ENCODE measurements at places on chromosomes 3 and 15.
A peak's percentile ranks its signal among the peaks of the same experiment; 100 is the strongest.

GRCh38 chr15:28019594-28020309 lies 79.4 kb downstream of the OCA2 start:
- DNase-seq = no peak

DNA sequence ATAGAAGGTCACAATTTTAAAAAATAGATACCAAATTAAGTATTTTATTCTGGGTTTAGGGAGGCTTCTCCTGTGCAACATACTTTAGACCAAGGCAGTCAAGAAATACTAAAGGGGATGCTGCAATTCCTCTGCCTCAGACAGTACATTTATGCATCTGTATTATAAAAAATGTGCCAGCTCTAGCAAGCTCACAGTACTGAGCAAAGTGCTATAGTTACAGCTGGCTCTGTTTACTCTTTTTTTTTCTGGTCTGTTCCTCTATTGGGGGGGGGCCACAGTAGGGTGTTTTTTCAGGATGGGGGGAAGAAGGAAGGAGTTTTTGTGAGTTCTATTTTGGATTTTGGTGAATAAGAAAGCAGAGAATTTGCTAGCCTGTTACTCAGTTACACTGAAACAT lies 185.0 kb downstream of the TIGIT start:
- no peak for DNase-seq

- DNase-seq = peak; percentile 85
These were observed 38.8 kb downstream of the TMEM40 start for GRCh38 chr3:12719984-12720898.

- no peak for DNase-seq
These were observed 23.5 kb downstream of the CHP1 start for GRCh38 chr15:41254560-41254959.

DNA sequence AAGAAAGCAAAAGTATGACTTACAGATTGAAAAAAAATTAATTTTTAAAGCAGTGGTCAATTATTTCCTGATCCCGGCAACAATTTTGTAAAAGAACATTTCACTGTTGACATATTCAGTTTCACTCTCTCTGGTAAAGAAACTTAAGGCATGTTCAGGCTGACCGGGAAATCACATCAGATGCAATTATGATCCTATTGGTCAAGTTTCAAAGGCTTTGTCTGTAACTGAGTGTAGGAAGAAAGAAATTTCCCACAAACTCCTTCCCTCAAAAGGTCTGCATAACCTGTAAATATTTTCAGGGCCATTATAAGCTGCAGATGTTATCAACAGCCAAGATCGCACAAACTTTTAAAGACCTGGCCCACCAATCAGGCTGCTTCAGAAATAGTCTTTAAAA lies 205.4 kb upstream of the IGF1R start:
- DNase-seq = no peak

DNA sequence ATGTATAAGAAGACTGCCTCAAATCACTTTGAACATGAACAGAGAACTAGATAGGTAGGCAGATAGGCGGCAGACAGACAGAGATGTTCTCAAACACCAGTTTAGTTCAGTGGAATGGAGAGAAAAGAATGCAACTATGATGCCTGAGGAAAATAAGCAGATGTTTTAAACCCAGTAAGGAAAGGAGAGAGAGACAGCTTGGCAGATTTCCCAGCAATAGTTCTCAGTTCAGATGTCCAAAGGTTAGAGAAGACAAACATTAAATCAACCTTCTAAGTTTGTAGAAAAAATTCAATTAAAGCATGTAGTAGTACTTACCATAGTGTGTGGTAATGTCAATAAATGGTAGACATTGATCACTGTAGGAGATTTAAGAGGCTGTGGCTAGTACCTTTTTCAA lies 209.6 kb upstream of the PFN2 start:
- no peak for DNase-seq

- DNase-seq = no peak
These were observed 12.0 kb downstream of the MTMR10 start for GRCh38 chr15:30979457-30979856.

GRCh38 chr15:31332020-31332680 lies 5.5 kb downstream of the KLF13 start:
- no peak for DNase-seq

DNA sequence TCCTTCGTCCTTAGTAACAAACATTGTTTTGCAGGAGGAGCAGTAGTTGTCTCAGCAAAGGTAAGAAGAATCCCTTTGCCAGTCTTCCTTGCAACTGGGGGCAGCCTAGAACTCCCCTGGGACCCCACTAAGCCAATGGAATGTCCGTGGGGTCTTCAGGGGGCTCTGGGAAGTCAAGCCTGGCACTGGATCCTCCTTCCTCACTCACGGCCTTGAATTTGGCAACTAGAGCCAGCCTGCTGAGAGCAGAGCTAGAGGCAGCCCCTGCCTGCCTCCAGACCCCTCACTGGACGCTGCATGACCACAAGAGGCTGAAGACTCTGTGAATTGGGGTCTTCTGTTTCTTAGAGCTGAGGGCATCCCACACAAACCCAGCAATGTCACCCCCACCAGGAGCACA lies 18.6 kb upstream of the PRR23E start:
- DNase-seq = no peak

DNA sequence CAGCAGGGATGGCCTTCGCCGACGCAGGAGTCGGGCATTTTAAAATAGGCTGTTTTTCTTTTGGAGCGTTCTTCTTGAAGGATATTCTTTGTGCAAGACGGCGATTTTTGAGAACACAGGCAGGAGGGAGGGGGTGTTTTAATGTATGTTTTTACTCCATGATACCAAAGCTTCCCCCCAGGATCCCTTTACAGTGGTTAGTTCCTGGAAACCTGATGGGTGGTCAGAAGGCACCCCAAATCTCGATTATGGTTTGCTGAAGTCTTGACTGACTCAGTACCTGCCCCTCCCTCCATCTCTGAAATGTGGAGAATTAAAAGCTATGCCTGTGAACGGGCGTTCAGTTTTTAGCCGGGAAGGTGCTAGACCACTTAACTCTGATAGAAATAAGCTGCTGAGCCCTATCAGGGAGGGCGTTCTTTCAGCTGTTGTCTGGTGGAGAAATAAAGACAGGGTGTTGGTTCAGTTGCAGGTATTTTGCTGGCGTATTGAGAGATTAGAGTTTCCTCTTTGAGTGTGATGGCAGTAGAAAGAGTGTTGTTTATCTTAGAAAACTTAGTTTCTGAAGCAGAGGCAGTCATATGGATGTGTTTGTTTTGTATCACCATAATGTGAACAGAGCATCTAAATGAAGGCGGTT lies 3.4 kb downstream of the IGF1R start:
- DNase-seq = no peak

DNA sequence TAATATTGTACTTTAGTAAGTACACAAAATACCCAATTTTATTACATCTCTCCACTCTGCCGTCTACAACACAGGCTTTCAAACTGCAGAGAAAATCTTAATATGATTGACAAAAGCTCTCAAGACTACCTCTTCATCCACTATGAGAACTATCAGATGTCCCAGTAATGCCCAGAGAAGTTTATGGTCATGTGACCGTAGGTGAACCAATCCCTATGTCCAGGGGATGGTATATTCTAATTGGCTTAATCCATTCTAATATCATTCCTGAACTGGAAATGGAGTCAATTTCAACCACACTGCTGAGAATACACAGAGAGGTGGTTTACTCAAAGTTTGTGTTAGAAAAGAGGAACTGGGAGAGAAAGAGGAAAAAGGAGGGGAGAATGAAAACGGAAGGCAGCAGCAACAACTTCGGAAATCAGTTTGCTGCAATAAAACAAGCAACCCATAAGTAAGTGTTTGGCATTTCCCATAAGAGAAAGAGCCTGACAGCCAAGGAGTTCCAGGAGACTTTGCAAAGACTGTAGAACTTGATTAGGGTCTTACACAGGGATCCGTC lies 7.3 kb downstream of the SST start:
- no peak for DNase-seq

GRCh38 chr15:25767356-25768151 lies 95.6 kb downstream of the ATP10A start:
- no peak for DNase-seq

GRCh38 chr15:49387471-49387870 lies 35.6 kb upstream of the FGF7 start:
- DNase-seq = no peak

DNA sequence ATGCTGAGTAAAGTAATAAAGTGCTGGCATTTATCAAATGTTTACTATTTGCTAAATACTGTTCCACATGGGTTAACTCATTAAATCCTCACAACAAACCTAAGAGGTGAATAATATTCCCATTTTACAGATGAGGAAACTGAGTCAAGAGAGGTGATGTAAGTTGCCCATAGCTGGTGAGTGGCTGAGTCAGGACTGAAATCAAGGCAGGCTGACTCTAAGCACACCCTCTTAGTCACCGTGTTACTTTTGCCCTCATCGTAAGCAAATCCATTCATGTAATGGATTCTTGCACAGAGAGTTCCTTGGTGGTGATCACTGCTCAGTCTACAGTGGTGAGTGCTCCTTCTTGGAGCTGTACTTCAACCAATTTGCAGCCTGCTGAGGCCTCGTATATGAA lies 28.9 kb upstream of the PTX3 start:
- no peak for DNase-seq

DNA sequence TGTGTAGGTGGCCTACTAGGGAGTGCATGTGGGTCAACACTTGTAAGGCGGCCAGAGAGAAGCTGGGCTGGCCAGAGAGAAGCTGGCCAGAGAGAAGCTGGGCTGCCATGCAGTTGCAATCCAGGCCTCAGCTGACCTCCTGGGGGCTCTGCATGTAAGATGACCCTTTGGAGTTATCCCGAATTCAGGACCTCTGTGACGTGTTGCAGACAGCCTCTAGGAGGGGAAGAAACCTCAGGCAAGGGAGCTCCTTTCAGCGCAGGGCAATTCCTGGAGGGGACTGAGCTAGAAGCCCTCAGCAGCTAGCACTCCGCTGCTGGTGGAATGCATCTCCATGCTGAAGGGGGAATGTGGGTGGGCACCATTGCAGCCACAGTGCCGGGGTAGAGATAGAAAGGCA lies 15.8 kb upstream of the KBTBD12 start:
- DNase-seq = no peak

- no peak for DNase-seq
These were observed 37.7 kb upstream of the PLXNA1 start for GRCh38 chr3:126945171-126945721.

- no peak for DNase-seq
These were observed 13.0 kb downstream of the SLC9A9 start for GRCh38 chr3:143835312-143835711.

- no peak for DNase-seq
These were observed 42.9 kb upstream of the NEO1 start for GRCh38 chr15:73009066-73010056.

DNA sequence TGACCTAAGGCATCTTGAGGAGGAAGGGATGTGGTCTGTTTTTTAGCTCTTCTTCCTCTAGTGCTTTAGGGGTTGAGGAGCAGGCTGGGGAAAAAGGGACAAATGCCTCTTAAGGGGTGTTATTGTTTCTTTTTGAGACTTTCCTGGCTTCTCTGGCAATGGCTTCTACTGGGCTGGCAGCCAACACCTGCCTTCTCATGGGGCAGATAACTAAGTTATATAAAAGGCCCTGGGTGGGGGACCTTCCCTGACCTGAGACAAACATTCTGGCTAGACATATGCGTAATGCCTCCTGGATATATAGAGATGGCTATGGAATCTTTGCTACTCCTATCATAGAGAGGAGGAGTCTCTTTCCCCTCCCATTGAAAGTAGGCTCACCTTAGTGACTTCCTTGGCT lies 179.2 kb upstream of the PROK2 start:
- no peak for DNase-seq

GRCh38 chr15:49200347-49200746 lies 30.3 kb downstream of the GALK2 start:
- no peak for DNase-seq

- no peak for DNase-seq
These were observed 30.3 kb downstream of the ROBO1 start for GRCh38 chr3:79737530-79737929.

- DNase-seq = no peak
These were observed 67.6 kb downstream of the SLC6A11 start for GRCh38 chr3:10883478-10884234.

- no peak for DNase-seq
These were observed 28.9 kb downstream of the ALDH1A2 start for GRCh38 chr15:58036579-58036978.

- DNase-seq = no peak
These were observed 31.2 kb downstream of the CD276 start for GRCh38 chr15:73715417-73715816.

DNA sequence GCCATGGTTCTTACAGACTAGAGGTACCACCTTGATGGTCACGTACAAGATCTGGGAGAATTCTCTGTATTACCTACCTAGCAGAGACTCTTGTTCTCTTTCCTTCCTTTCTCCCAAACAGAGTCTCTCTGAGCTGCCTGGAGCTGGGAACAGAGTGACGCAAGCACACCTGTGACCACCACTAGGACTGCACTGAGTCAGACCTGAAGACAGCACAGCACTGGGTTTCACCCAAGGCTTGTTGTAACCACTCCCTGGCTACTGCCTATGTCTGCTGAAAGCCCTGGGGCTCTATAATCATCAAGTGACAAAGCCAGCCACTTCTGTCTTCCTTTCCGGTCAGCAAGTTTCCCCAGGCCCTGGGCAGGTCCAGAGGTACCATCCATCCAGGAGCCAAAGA lies 293.3 kb upstream of the CNTN4 start:
- no peak for DNase-seq

- DNase-seq = peak; percentile 44
These were observed 246.6 kb upstream of the KCNMB2 start for GRCh38 chr3:178289544-178290160.

DNA sequence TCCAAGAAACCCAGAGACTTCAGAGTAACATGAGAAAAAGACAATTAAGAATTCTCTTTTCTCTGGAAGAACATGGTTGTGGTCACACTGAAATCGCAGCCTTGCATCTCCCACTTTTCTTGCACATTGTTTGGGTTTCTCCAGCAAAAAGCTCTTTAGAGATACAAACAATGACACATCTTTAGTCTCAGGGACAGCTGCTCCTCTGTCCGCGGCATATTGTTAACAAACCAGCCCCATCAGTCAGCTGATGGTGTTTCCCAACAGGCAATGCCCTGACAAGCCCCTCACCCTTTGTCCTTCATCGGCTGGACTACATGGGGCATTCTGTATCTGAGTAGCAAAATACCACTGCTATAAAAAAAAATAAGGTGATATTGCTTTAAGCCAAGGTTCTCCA lies 53.4 kb downstream of the UMPS start:
- DNase-seq = no peak

DNA sequence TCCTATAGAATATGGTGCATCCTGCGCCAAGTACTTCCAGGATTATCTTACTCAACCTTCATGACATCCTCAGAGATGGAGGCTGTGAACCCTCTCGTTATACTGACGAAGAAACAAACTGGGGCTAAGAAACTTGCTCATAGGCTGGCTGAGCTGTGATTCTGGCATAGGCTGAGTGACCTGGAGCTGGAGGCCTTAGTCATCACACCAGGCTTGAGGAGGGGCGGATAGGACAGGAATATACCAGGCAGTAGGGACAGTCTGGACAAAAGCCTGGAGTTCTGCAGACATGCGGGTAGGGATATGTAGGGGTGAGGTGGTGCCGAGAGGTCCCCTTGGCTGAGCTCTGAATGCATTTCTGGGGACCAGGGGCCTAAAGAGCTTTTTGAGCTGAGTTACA lies 18.1 kb downstream of the HEMK1 start:
- DNase-seq = no peak

Data from G401 (cell line).